ENCODE measurements at places on chromosomes 3 and 15. TPM values are rescaled to one million over a fixed set of nuclear protein-coding genes. Genes with fewer than 3 reads are reported as not detected.

- H3K4me1 ChIP-seq, result no peaks in the 10 kb centered on the region
- H3K4me3 ChIP-seq, result no peak overlapping the region
- H3K27me3 ChIP-seq, result peaks cover 62% of the 10 kb centered on the region
- DNase-seq, result peak; percentile 94
- no peaks in the 10 kb centered on the region for H3K36me3 ChIP-seq
Observed at GRCh38 chr3:170584585-170585007, 1.3 kb downstream of the SLC7A14 start.

DNA sequence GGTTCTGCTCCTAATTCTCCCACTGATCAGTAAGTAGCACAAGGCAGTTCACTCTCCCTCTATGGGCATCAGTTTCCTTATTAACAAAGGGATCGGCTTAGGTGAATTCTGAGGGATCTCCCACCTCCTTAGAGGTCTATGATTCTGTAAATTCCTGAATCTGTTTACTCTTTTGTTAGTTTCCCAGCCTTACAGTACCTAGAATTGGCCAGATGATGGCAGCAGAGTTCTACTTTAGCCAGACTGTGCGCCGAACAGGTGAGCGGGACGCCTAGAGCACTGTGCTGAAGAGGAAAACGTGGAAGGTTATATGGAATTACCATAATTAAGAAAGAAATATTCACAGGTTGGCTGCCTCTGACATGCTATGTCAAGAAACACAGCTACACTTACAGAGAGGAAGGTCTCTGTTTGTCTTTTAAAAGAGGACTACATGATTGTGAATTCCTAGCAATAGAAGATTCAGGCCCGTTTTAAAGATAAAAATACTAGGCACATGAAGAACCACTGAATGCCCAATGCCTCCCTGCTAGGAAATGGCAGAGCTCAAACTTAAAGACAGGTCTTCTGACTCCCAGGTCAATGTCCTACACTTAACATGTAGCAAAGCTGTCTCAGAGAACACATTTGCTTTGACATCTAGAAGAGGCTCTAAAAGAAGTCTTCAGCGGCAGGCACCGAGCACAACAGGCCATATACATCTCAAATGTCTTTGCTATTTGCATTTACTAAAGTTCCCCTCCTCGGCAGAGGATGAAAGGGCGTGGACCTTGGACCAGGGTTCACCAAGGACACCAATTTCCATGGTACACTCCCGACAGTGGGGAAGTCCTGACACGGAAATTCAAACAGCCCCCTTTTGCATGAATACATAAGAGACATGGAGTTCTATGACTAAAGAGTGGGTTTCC lies 259.9 kb downstream of the FGF12 start:
- peaks cover 24% of the 10 kb centered on the region for H3K27me3 ChIP-seq
- H3K27ac ChIP-seq, result no peak overlapping the region
- H3K36me3 ChIP-seq, result no peaks in the 10 kb centered on the region
- no peak overlapping the region for H3K4me3 ChIP-seq
- no peaks in the 10 kb centered on the region for H3K4me1 ChIP-seq
- peak; percentile 63 for DNase-seq

Gene CCR8
- total RNA-seq, result not detected

GRCh38 chr3:132788301-132788671 lies 66.1 kb upstream of the NPHP3 start:
- no peak for DNase-seq
- no peaks in the 10 kb centered on the region for H3K27me3 ChIP-seq
- no peak overlapping the region for H3K27ac ChIP-seq
- no peaks in the 10 kb centered on the region for H3K36me3 ChIP-seq
- no peak overlapping the region for H3K4me3 ChIP-seq
- no peaks in the 10 kb centered on the region for H3K4me1 ChIP-seq

Gene ZIC1
- not detected for total RNA-seq

GRCh38 chr3:18499301-18499700 lies 74.2 kb upstream of the SATB1 start:
- H3K27me3 ChIP-seq, result no peaks in the 10 kb centered on the region
- DNase-seq, result no peak
- no peak overlapping the region for H3K4me3 ChIP-seq
- no peaks in the 10 kb centered on the region for H3K4me1 ChIP-seq
- H3K36me3 ChIP-seq, result no peaks in the 10 kb centered on the region

- peaks cover 5% of the 10 kb centered on the region for H3K4me1 ChIP-seq
- DNase-seq, result peak; percentile 15
- H3K27ac ChIP-seq, result no peak overlapping the region
- no peaks in the 10 kb centered on the region for H3K36me3 ChIP-seq
- H3K27me3 ChIP-seq, result no peaks in the 10 kb centered on the region
- H3K4me3 ChIP-seq, result peak overlapping the region; percentile 55
Observed at GRCh38 chr3:115784739-115785536, 161.6 kb downstream of the GAP43 start.

DNA sequence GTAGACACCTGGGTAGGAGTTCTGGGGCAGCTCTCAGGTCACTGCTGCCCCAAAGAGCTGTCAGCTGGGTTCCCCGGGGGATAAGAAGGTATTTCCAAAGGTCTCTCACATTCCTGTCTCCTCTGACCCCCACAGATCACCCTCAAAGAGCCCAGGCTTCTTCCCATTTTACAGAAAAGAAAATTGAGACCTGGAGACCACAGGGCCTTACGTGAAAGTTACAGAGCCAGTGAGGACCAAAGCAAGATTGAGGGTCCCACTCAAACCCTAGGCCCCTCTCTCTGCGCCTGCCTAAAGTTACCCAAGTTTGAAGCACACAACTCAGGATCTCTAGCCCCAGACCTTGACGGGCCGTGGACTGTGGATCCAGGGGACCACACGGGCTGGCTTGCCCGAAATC lies 3.9 kb upstream of the ATP2B2 start:
- H3K4me1 ChIP-seq, result peaks cover 8% of the 10 kb centered on the region
- H3K4me3 ChIP-seq, result no peak overlapping the region
- H3K27me3 ChIP-seq, result peaks cover 15% of the 10 kb centered on the region
- DNase-seq, result no peak

Gene TTLL13
- total RNA-seq, result 0.21 TPM

GRCh38 chr15:60392986-60393790 lies 4.6 kb downstream of the ANXA2 start:
- no peak for DNase-seq
- no peaks in the 10 kb centered on the region for H3K27me3 ChIP-seq
- no peaks in the 10 kb centered on the region for H3K36me3 ChIP-seq
- H3K27ac ChIP-seq, result no peak overlapping the region
- peaks cover 18% of the 10 kb centered on the region for H3K4me1 ChIP-seq
- no peak overlapping the region for H3K4me3 ChIP-seq

GRCh38 chr15:53833134-53833624 lies 73.7 kb upstream of the WDR72 start:
- H3K4me3 ChIP-seq, result no peak overlapping the region
- no peaks in the 10 kb centered on the region for H3K36me3 ChIP-seq
- no peaks in the 10 kb centered on the region for H3K27me3 ChIP-seq
- no peak for DNase-seq
- H3K27ac ChIP-seq, result no peak overlapping the region

DNA sequence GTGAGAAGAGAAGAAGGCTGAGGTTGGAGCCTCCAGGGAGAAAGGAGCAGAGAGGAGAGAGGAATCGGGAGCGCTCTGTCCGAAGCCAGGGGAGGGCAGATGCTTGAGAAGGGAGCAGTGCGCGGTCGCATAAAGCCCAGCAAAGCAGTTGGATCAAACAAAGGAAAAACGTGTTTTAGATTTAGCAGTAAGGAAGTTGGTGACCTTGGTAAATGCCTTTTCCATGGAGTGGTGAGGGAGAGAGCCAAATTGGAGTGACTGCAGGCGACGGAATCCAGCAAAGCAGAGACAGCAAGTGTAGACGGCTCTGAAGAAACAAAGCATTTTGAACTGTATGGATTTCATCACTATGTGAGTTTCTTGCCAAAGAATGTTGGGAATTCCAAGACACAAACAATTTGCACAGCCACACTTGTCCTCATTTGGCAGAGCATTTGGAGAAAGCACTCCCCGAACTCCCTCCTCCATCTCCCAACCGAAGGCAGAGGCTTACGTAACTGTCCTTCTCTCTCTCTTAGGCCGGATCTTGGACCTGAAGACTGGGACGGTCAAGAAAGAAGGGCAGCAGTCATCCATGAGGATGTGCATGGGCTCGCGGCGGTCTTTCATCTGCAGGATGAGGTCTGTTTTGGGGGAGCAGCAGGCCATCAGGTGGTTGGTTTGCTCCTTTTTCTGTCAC lies 103.6 kb downstream of the ARNT2 start:
- no peak overlapping the region for H3K27ac ChIP-seq
- H3K27me3 ChIP-seq, result no peaks in the 10 kb centered on the region
- DNase-seq, result no peak
- no peaks in the 10 kb centered on the region for H3K36me3 ChIP-seq

- peaks cover 14% of the 10 kb centered on the region for H3K4me1 ChIP-seq
- H3K27me3 ChIP-seq, result peaks cover 54% of the 10 kb centered on the region
- no peak overlapping the region for H3K4me3 ChIP-seq
- no peak overlapping the region for H3K27ac ChIP-seq
- peak; percentile 98 for DNase-seq
Observed at GRCh38 chr3:152266221-152266995, 2.3 kb upstream of the MBNL1 start.

GRCh38 chr3:197353867-197354567 lies 55.6 kb upstream of the DLG1 start:
- no peaks in the 10 kb centered on the region for H3K36me3 ChIP-seq
- peaks cover 15% of the 10 kb centered on the region for H3K4me1 ChIP-seq
- H3K27ac ChIP-seq, result no peak overlapping the region
- H3K4me3 ChIP-seq, result no peak overlapping the region
- DNase-seq, result peak; percentile 56
- no peaks in the 10 kb centered on the region for H3K27me3 ChIP-seq

GRCh38 chr15:26102365-26102764 lies 239.2 kb upstream of the ATP10A start:
- H3K27ac ChIP-seq, result no peak overlapping the region
- no peaks in the 10 kb centered on the region for H3K27me3 ChIP-seq
- H3K36me3 ChIP-seq, result no peaks in the 10 kb centered on the region
- DNase-seq, result no peak
- H3K4me3 ChIP-seq, result no peak overlapping the region

DNA sequence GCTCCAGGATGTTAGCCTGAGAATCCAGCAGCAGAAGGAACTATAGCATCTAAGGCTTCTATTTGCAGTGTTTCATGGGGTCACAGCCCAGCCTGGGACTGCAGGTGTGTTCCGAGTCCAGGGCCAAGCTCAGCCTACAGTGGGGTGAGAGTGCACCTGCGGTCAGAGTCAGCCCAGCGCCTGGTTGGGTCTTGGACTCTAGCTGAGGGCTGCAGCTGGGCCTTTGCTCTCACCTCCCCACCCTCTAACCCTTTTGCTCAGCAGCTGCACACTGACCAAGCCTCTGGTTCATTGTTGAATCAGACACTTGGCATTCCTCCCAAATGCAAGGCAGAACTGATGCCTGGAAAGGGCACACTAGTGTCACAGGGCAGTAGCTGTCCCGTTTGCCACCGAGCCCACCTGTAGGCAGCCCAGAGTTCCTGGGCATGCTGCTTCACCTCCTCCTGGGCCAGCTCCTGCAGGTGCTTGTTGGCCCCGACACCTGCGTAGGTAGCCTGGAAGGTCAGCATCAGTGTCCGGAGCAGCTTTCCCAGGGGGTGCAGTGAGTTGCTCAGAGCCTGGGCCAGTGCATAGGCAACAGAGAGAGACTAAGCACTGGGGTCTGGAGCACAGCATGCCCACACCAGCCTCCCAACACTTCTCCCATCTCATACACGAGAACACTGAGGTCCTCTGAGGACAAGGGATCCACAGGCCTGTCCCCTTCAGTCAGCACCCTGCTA lies 17.5 kb downstream of the ALS2CL start:
- H3K36me3 ChIP-seq, result no peaks in the 10 kb centered on the region
- no peak for DNase-seq
- no peaks in the 10 kb centered on the region for H3K4me1 ChIP-seq
- H3K27me3 ChIP-seq, result no peaks in the 10 kb centered on the region
- no peak overlapping the region for H3K4me3 ChIP-seq

Gene SPSB4
- 82.2 TPM for total RNA-seq

Gene HCLS1
- total RNA-seq, result 0.57 TPM

Gene RETNLB
- total RNA-seq, result not detected

- H3K4me3 ChIP-seq, result no peak overlapping the region
- no peak for DNase-seq
- peak overlapping the region; percentile 6 for H3K27ac ChIP-seq
- no peaks in the 10 kb centered on the region for H3K27me3 ChIP-seq
- H3K36me3 ChIP-seq, result no peaks in the 10 kb centered on the region
Observed at GRCh38 chr3:156253150-156253549, 132.8 kb downstream of the KCNAB1 start.

DNA sequence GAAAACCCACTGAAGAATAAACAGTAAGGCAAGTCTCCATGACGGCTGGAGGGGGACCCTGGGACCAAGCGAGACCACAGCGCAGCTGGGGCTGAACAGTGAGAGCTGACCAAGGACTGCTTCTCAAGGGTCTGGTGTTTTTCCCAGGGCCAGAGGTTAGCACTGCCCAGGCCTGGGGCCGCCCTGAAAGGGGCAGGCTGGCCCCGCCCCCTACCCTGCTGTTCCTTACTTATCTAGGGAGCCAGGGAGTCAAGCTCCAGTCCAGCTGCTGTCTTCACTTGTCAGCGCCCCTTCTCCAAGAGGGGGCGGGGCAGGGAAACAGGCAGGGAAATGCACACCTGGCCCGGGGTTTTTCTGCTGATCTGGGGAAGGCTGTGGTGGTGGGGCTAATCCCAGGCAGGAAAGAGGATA lies 51.6 kb upstream of the HACD2 start:
- no peaks in the 10 kb centered on the region for H3K27me3 ChIP-seq
- H3K4me3 ChIP-seq, result no peak overlapping the region
- H3K36me3 ChIP-seq, result no peaks in the 10 kb centered on the region
- H3K27ac ChIP-seq, result peak overlapping the region; percentile 63
- no peak for DNase-seq
- H3K4me1 ChIP-seq, result peaks cover 20% of the 10 kb centered on the region

DNA sequence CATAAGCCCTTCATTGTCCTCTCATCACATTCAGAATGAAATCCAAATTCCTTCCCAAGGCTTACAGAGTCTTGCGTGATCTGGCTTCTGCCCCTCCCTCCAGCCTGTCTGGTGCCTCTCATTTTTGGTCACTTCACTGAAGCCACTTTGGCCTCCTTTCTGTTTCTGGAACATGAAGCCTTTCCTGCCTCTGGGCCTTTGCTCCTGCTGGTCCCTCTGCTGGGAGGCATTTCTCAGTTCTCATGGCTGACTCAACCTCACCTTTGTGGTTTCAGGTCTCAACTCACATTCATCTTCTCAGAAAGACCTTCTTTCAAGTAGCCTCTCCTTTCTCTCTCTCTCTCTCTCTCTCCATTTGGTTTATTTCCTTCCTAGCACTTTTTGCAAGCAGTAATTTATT lies 43.9 kb upstream of the BHLHE40 start:
- no peak overlapping the region for H3K27ac ChIP-seq
- H3K36me3 ChIP-seq, result no peaks in the 10 kb centered on the region
- H3K4me1 ChIP-seq, result no peaks in the 10 kb centered on the region

Gene GPR149
- not detected for total RNA-seq

- no peak overlapping the region for H3K4me3 ChIP-seq
- H3K4me1 ChIP-seq, result peaks cover 20% of the 10 kb centered on the region
- no peak overlapping the region for H3K27ac ChIP-seq
Observed at GRCh38 chr15:71112429-71112828, 2.8 kb upstream of the THSD4 start.

Gene GP5
- total RNA-seq, result 0.83 TPM

Gene CASR
- 0.06 TPM for total RNA-seq

GRCh38 chr15:73727330-73727976 lies 25.7 kb downstream of the INSYN1 start:
- no peaks in the 10 kb centered on the region for H3K27me3 ChIP-seq
- DNase-seq, result peak; percentile 65
- no peak overlapping the region for H3K4me3 ChIP-seq
- H3K36me3 ChIP-seq, result no peaks in the 10 kb centered on the region
